Effector memory CD4-positive, alpha-beta T cell (primary cell): ENCODE measurements at places on chromosomes 3 and 15.

DNA sequence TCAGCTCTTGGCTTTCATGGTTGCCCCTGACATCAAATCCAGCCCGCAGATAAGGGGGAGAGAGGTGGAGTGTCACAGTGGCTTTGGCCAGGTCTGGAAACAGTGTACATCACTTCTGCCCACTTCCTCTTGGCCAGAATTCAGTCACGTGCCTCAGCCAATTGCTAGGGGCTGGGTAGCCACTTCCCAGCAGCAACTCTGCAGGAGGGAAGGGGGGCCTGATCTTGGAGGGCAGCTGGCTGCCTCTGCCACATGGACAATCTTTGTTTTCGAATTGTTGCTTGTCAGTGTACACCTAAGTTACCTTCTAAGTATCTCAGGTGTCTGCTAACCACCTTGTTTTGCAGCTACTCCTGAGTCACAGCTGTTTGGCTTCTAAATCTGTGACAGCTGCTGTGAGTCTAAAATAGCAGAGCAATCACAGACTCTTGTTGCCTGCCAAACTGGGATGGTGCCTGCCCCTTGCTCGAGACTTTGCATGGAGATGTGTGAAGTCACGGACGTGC is 41.0 kb upstream of the LIMD1 start:
- no peak for DNase-seq

GRCh38 chr3:147354623-147355022 is 51.7 kb downstream of the ZIC4 start:
- DNase-seq, result no peak

DNA sequence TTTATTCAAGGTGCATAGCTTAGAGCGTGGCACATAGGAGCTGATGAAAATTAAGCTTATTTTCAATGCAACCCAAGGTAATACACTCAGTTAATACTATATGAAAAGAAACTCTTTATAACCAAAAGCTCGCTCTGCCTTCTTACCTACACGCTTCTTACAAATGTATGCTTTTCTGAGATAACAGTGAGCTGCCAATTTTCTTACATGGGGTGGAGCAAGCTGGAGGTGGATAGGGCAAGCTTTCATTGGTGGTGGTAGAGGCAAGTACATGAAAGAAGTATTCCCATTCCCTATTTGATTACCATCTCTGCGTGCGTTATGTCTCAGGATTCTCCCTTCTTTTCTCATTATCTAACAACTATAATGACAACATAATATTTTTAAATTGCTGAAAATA is 8.9 kb downstream of the DZIP3 start:
- DNase-seq, result no peak

- DNase-seq, result no peak
These were observed 235.9 kb downstream of the LPP start for GRCh38 chr3:188389711-188390342.

GRCh38 chr3:195017151-195017550 is 253.8 kb downstream of the XXYLT1 start:
- DNase-seq, result no peak

GRCh38 chr3:123642182-123642956 is 57.5 kb upstream of the HACD2 start:
- DNase-seq, result no peak

GRCh38 chr3:118269537-118270125 is 765.0 kb downstream of the IGSF11 start:
- DNase-seq, result no peak

DNA sequence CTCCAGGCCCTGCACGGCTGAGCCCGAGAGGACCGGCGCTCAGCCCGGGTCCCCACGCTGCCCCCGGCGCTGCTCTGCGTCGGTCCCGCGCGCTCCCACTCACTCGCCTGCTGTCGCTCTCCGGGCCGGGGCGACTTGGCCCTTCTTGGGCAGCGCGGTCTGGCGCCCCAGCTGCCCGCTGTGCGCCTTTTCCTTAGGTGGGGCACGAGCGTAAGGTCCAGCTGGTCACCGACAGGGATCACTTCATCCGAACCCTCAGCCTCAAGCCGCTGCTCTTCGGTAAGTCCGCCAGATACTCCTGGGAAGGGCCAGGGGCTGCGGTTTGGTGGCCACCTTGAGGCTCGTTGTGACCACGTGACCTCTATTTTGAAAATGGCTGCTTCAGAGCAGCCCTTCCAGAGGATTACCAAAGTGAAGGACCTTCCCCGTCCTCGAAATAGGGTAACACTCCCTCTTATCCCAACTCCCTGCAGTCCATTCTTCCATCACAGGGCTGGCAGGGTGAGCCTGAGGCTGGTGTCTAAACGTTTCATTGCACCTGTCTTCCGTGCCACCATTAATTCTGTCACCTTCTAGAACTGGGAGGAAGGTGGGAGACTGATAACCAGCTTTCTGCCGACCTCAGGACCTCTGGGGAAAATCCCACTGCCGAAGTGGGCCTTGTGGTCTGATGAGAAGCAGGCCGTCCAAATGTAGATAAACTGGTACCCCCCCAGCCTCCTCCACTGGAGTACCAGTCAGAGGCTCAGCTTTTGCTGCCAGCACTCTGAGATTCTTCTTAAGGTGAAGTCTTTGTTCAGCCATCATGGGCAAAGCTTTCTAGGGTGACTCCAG is 812 bp downstream of the P4HTM start:
- DNase-seq, result no peak

DNA sequence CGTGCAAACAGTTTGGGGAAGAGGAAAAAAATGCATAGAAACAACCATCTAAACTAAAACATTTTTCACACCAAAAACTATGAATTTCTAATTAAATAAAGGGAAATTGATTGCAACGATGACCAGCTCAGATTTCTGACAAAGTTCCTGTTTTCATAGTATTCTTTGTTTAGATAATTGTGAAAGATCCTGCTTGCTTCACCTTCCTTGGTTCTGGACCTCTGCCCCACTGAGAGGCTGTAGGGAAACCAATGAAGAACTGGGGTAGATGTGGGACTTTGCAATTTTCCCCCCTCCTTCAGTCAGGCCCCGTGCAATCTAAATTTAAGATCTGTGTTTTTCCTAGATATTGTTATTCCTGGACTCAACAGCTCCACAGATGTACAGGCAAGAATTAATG is 13.8 kb upstream of the TEX264 start:
- DNase-seq, result no peak

GRCh38 chr3:183937601-183938286 is 53.1 kb upstream of the PARL start:
- DNase-seq, result no peak

- no peak for DNase-seq
These were observed 128.6 kb downstream of the SLCO3A1 start for GRCh38 chr15:91981821-91982800.

DNA sequence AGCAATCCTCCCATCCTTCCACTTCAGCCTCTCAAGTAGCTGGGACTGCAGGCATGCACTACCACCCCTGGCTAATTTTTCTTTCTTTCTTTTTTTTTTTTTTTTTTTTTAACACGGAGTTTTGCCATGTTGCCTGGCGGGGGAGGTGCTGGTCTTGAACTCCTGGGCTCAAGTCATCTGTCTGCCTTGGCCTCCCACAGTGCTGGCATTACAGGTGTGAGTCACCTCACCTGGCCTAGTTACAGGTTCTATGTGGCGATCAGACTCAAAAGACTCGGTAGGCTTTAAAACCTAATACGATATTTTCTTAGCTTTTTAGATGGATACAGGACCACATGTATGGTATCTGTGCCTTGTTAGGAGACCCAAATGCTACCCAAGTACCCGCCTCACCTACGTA is 14.0 kb upstream of the SLC25A26 start:
- no peak for DNase-seq

DNA sequence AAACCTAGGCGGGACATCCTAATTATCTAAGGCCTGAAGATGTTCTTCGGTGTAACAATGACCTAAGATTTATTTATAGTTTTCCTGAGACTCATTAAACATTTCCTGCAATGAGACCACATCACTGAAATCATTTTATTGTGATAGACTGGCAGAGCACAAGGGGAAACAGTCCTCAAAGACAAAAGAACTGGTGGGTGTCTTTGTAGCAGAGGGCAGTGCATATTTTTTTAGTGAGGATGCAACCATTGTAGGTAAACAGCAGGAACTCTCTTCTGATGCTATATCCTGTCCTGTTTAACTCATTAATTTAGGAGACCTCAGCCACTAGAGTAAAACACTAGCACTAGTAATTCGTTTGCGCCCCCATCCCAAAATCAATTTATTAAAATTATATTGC is 100.0 kb downstream of the MAGI1 start:
- DNase-seq, result no peak

DNA sequence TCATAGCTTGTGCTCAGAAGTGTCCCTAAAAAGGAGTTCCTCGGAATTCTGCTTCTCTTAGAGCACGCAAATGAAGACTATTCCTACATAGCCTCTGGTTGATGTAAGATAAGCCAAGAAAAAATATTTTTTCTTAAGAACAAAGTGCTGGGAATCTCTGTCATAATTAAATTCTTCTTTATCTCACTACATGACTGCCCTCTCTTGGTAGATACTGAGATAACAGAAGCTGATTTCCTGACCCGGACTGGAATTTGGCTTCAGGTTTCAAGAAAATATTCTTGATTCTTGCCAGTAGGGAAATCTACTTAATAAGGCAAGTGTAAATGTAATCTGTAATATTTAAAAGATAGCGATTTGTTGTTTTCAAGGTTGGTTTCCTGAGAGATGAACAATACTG is 31.3 kb upstream of the SETMAR start:
- no peak for DNase-seq

DNA sequence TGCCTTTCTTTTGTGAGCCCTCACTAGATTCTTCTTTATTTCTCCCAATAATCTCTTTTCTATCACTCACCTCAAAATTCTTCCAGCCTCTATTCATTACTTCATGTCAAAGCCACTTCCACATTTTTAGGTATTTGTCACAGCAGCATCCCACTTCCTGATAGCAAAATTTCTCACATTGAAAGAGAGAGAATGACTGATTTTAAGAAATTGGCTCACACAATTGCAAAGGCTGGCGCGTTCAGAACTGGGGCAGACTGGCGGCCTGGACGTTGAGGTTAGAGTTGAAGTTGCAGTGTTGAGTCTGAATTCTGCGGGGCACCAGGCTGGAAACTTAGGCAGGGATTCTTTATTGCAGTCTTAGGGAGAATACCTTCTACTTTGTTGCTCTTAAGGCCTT is 117.9 kb downstream of the LRRC28 start:
- no peak for DNase-seq

DNA sequence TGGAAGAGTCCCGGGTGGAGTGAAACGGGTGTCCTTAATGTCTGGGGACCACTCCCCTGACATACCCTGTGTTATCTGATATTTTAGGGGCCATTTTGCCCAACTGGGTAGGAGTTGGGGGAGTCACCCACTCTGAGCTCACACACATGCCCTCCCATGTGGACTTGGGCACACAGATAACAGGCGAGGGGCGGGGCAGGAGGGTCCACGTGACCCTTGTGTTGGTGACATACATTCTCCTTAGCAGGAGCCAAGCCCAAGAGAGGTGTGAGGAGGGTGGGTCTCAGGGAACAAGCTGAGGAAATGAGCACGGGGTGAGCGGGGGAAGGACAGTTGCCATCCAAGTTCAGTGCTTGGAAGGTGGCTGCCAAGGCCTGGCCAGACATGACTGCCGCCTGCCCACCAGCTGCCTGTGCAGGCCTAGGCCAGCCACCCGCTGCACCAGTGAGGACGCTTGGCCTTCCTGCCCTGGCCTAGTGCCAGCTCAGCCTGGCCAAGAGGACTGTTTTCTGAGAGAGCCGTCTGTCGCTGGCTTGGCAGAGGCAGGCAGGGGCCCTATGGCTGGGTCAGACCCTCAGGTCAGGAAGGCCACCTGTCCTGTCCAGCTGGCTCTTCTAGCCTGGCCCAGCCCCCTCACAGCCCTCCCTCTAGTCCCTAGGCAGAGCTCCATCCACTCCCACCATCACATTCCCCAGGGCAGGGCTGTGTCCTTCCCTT is 31.3 kb upstream of the TMEM115 start:
- no peak for DNase-seq

DNA sequence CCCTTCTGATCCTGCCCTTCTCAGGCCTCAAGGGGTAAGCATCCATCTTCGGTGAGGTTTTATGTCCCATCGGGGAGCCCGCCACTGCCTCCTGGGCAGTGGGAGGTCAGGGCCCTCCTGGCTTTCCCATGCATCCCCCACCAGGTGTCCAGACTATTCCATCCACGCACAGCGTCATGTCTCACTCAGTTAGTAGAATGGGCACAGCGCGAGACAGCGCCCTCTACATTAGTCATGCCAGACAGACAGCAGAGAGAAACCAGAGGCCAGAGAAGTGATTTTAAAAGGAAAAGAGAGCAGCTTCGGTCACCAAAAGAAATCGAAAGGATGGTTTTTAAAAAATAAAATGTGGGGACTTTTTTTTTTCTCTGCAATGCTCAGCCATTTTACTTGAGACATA is 49.8 kb downstream of the ZDHHC3 start:
- DNase-seq, result no peak

DNA sequence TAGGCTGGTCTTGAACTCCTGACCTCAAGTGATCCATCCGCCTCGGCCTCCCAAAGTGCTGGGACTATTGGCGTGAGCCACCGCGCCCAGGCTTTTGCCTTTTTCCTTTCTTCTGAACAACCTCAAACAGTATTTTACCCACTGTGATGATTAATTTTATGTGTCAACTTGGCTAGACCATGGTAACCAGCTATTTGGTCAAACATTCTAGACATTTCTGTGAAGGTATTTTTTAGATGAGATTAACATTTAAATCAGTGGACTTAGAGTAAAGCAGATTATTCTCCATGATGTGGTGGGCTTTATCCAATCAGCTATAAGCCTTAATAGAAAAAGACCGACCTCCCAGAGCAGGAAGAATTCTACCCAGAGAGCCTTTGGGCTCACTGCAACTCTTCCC is 6.0 kb downstream of the SPATA12 start:
- no peak for DNase-seq

DNA sequence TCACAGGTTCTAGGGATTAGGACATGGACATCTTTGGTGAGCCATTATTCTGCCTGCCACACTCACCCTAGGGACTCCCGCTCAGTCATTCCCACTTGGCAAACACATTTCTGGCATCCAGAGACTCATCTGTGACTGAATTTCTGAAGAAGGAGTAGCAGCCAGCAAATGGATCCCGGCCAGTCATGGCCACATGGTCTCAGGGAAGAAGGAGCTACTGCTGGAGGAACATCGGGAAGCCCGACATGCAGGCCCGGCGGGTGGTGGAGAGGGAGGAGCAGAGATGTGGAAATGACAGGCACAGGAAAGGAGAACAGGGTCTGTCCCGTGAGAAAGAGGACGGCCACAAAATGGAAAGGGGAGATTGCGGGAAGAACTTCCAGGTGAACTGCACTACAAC is 65.4 kb downstream of the SEMA5B start:
- DNase-seq, result no peak

GRCh38 chr3:56422316-56422715 is 46.0 kb downstream of the ERC2 start:
- DNase-seq, result no peak
